NCI-H187 treated with DMSO at 0.1 percent for 48 hours (cell line): ENCODE measurements at places on chromosomes 2 and 18.

GRCh38 chr2:97701851-97702465 lies 11.4 kb upstream of the ZAP70 start:
- no peak for DNase-seq

DNA sequence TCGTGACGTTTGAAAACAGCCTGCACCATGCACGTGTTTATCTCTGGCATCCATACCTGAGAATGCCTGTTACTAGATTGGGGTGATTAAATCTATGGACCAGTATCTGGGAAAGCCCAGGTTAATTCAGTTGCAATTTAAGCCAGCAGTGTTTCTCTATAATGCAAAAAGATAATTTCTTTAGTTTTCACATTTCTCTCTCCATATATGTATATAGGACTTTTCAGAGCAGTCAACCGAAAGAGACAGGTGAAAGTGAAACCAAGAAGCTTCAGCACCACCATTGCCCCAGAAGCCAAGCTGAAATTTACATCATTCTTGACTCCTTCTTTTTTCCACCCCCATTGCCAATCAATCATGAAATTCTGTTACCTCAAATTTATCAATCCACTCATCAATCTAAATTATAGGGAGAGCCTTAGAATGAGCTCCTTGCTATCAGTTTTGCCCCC lies 2.7 kb upstream of the LRP2 start:
- no peak for DNase-seq

- no peak for DNase-seq
Observed at GRCh38 chr2:216047397-216047796, 34.0 kb upstream of the MREG start.

GRCh38 chr18:38413193-38413592 lies 847.6 kb upstream of the CELF4 start:
- DNase-seq, result no peak

GRCh38 chr2:98743835-98744234 lies 12.9 kb upstream of the MGAT4A start:
- DNase-seq, result no peak

DNA sequence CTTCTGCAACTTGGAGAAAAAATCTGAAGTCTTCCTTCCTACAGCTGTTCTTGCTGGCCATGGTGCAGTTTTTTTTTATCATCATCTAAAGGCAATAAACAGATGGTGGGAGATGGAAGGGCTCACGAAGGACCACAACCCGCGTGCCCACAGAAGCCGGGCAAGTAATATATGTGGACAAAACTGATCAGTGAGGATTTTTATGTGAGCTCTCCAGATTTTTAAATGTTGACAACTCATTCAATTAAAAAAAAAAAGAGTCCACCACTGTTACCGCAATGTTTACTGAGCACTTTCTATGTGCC lies 55.9 kb upstream of the CREB1 start:
- no peak for DNase-seq

DNA sequence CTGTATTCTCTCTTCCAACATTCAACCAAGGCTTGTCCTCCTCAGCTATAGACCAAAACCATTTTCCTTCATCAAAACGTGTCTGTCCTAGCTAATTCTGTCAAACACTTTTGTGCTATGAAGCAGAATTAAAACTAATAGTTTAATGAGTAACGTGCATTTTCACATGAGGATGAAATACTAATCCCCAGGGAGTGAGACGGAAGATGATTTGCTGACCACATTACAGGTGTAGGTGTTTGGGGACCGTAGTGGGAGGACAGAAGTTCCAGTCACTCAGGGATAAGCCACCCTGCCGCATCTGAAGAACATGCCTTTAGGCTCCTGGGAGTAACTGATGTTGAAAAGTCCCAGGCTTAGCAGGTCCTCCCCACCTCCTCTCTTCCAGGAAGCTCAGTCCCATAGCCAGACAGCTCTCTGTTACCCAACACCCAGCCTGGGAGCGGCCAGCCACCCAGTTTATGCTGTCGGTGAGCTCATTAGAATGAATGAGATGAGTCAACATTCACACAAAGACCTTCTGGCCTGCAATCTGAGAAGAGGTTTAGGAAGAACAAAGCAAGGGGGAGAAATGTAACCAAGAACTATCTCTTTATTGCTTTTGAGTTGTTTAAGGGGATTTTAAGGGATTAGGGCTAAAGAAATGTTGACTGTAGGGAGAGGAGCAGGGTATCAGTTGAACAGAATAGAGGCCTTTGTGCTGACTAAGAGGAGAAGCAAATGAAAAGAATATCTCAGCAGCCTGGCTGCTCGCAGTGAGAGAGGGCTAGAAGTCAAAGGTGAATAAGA lies 122.5 kb downstream of the FOXI3 start:
- DNase-seq, result peak; percentile 59

DNA sequence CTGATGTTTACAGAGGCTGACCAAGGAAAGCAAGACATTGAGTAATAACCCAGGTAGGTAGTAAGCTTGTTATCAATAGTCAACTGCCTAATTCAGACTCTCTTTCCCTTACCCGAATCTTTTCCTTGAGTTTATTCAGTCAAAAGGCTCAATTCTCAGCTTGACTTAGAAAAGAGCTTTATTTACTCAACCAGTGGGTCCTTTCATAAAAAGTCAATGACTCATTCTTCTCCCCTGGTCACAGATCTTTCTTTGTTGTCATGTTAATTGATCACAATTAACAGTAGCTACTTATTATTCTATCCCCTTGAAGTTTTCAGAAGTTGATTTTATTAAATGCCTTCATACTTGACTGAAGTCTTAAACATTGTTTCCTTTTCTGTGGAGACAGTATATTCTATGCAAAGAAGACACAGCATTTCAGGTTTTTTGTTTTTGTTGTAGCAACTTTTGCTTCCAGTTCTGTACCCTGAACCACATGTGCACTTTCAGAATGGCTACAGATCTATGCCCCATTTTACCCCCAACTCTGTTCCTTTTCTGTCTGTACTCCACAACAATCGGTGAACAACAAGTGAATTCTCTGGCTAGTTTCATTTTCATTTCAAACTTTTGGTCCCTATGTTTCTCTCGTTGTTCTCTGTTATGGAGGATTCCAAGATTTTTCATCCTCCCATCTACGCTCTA lies 428.3 kb downstream of the NCKAP5 start:
- no peak for DNase-seq

- DNase-seq, result no peak
Observed at GRCh38 chr2:21281791-21282514, 158.2 kb downstream of the TDRD15 start.

- no peak for DNase-seq
Observed at GRCh38 chr2:168220965-168221819, 26.2 kb downstream of the STK39 start.

GRCh38 chr2:195903956-195904355 lies 164.7 kb downstream of the DNAH7 start:
- no peak for DNase-seq

- DNase-seq, result no peak
Observed at GRCh38 chr2:190533175-190533967, 1.2 kb downstream of the NEMP2 start.

GRCh38 chr18:12656938-12657683 lies 796 bp downstream of the SPIRE1 start:
- no peak for DNase-seq

GRCh38 chr2:176733698-176734430 lies 464.6 kb downstream of the MTX2 start:
- no peak for DNase-seq

DNA sequence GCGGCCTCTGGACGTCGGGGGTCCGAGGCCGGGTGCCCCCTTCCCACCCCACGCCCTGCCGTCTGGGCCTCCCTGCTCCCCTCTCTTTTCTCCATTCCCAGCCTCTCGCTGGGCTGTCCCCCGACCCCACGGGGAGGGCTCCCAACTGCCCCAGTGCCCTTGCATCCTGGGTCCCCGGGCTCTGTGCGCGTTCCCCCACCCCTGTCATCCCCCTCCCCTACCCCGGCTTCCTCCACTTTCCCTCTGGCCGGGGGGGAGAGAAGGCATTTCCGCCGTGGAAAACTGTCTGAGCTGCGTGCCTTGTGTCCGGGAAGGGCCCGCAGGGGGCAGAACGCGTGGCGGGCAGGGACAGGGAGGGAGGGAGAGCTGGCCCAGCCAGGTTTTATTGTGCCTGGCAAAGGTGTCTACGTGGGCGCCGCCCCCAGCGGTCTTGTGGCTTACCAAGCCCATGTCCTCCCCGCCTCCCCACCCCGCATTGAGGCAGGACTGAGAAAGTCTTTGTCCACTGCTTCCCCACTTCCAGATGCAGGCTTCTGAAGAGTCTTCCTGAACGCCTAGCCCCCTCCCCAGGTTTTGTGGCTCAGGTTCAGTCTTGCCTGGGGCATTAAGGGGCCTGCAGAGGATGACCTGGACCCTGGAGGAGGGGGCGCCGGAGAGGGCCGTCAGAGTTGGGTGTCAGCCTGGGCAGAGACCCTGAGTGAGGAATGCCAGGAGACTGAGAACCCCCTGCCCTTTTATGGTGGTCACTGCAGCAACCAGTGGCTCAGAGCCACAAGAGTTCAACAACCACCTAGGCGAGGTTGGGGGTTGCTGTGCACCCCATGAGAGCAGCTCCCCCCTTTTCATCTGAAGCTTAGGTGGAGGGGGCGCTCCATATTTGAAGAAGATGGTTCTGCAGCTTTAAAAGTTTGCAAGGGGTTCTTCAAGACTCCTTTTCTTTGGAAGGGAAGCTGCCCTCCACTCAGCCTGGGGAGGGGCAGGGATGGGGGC lies 1.3 kb downstream of the ITM2C start:
- no peak for DNase-seq

- DNase-seq, result no peak
Observed at GRCh38 chr2:228541789-228542188, 360.3 kb upstream of the SPHKAP start.

- DNase-seq, result no peak
Observed at GRCh38 chr18:73893880-73894279, 253.8 kb downstream of the FBXO15 start.

- DNase-seq, result no peak
Observed at GRCh38 chr18:22173221-22173927, 4.0 kb downstream of the GATA6 start.

GRCh38 chr2:25582077-25582830 lies 91.1 kb downstream of the DTNB start:
- no peak for DNase-seq

DNA sequence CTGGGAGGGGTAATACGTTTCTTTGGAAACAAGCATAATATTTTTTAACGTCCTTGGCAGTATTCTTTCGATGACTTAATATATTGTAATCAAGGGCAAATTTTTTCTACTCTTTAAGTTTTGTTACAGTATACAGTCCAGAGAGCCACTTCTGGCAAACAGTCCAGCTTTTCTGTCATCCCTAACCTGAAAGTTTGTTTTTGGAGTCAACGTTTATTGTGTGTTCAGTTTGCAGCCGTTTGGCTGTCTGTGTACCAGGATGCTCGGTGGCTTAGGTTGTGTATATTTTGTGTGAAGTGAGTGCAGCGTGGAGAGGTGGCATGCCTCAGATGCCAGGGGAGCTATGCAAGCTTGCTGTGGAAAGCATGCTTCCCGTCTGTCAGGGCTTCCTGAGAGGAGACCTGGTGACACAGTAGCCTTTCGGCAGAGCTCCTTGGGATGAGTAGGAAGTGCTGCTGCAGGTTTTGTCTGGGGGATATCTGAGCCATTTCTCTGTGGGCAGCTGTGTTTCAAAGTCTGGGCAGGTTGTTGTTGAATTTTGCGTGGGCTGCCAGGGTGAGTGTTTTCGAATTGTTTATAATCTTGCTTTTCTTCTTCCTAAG lies 14.7 kb downstream of the MAP3K20 start:
- no peak for DNase-seq

GRCh38 chr2:155965415-155966063 lies 367.0 kb downstream of the NR4A2 start:
- no peak for DNase-seq

DNA sequence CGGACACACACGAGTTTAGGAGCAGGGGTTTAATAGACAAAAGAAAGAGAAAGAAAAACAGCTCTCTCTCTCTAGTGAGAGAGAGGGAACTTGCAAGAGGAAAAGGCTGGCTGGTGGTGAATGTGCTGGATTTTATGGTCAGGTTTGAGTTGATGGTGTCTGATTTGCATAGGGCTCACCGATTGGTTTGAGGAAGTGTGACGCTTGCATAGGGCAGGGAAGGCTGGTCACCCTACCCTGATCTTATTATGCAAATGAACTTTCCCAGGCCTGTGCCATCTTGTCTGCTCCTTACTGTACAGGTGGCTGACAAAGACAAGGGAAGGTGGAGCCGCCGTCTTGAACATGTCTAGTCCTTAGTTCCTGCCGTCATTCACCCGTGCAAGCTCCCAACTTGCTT lies 408.9 kb downstream of the RIT2 start:
- DNase-seq, result peak; percentile 78

GRCh38 chr2:25164561-25164960 lies 3.8 kb downstream of the POMC start:
- DNase-seq, result no peak

- no peak for DNase-seq
Observed at GRCh38 chr2:199739413-199740110, 111.4 kb downstream of the FTCDNL1 start.

DNA sequence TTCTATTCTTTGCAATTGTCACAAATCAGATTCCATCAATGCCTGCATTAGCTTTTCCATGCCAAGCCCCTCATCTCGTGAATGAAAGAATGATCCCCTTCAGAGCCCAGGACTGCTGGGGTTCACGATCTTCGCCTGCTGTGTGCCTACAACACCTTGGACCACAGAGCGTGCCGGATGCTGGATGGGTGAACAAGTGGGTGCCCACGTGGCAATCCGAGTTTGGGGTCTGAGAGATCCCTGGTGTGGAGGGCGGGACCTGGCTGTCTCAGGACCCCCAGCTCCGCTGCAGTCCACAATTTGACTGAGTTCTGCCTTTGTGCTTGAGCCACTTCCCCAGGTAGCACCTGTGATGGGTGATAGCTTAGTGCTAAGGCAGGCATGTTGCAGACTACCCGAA lies 317.0 kb downstream of the GALR1 start:
- no peak for DNase-seq

- DNase-seq, result no peak
Observed at GRCh38 chr2:234821946-234822475, 129.8 kb upstream of the SH3BP4 start.

- no peak for DNase-seq
Observed at GRCh38 chr2:157871415-157871814, 4.7 kb downstream of the ACVR1 start.

- no peak for DNase-seq
Observed at GRCh38 chr2:173388795-173389194, 34.1 kb downstream of the CDCA7 start.

GRCh38 chr2:148259674-148260073 lies 238.8 kb downstream of the MBD5 start:
- DNase-seq, result no peak

- no peak for DNase-seq
Observed at GRCh38 chr2:7599462-7600258, 682.4 kb downstream of the RNF144A start.
